SHP77 (cell line): ENCODE measurements at places on chromosomes 5 and 9.

DNA sequence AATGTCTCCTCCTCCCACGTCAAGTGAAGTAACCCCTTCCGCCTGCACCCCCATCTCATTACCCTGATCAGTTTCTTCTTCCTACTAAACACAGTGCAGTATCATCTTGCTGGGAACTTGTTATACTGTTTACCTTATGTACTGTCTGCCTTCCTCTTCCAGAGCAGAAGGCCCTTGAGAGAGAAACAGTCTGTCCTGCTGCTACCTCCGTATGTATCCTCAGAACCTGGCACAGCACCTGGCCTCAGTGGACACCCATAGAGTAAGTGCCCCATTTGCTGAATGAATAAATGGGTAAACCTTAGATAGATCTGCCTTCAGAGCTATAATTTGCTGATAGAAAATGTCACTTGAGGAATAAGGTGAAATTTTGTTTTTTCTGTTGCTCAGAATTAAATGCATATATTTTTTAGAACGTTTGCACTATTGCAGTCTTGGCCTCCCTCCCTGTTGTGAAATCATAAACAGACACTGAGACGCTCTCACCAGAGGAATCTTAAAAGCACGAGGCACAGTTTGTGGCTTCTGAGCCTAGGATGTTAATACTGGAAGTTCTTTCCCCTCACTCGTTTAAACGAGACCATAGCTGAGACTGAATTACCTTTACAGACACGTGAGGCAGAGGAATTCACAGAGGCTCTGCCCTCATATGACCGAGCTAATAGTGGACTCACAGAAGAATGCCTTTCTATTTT, 223.1 kb upstream of the DAP start:
- no peak for DNase-seq

GRCh38 chr5:154191467-154192261, 1.1 kb downstream of the GALNT10 start:
- no peak for DNase-seq

DNA sequence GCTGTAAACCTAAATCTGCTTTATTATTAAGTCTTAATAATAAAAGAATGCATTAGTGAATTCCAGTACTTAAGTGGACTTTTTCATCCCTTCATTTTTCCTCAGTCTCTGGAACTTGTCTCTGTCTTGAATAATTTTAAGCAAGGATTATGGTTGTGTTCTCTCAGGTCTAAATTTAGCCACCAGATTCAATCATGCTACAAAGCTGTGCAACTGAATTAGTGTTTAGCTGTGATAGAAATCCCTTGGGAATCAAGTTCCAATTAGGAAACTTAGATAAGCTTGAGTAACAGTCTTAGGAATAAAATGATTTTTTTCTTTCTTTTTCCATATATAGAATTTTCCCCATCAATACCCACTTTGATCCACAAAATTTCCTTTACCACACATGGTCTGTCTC, 104.3 kb downstream of the PLPPR1 start:
- no peak for DNase-seq

- no peak for DNase-seq
Measured at GRCh38 chr9:121398374-121398773, 28.3 kb upstream of the STOM start.
